ENCODE measurements at places on chromosomes 7 and 10. TPM values are rescaled to one million over a fixed set of nuclear protein-coding genes. Genes with fewer than 3 reads are reported as not detected.

DRGX gene
- not detected for total RNA-seq

TYSND1 gene
- 14.7 TPM for total RNA-seq

NDUFA5 gene
- 61.3 TPM for total RNA-seq

CPA1 gene
- total RNA-seq, result not detected

MYL7 gene
- not detected for total RNA-seq

MCU gene
- total RNA-seq, result 17.6 TPM

SLC26A3 gene
- not detected for total RNA-seq

LIPJ gene
- total RNA-seq, result not detected

LAMB4 gene
- total RNA-seq, result not detected

CALHM3 gene
- not detected for total RNA-seq

GDF10 gene
- 0.18 TPM for total RNA-seq

ASAH2 gene
- total RNA-seq, result 5.4 TPM

NPSR1 gene
- total RNA-seq, result not detected

PUS7 gene
- 31.6 TPM for total RNA-seq

GARIN1A gene
- total RNA-seq, result 0.22 TPM

UNCX gene
- total RNA-seq, result not detected

EBLN1 gene
- not detected for total RNA-seq

IRF5 gene
- 7.1 TPM for total RNA-seq

SPDYE2 gene
- not detected for total RNA-seq

TBX20 gene
- not detected for total RNA-seq

STEAP1B gene
- total RNA-seq, result 0.20 TPM

PLEKHS1 gene
- not detected for total RNA-seq

WIPF3 gene
- total RNA-seq, result not detected

GIMAP5 gene
- total RNA-seq, result 63.9 TPM

PLXNA4 gene
- total RNA-seq, result 0.02 TPM
